ENCODE measurements at places on chromosomes 3 and 15.

DNA sequence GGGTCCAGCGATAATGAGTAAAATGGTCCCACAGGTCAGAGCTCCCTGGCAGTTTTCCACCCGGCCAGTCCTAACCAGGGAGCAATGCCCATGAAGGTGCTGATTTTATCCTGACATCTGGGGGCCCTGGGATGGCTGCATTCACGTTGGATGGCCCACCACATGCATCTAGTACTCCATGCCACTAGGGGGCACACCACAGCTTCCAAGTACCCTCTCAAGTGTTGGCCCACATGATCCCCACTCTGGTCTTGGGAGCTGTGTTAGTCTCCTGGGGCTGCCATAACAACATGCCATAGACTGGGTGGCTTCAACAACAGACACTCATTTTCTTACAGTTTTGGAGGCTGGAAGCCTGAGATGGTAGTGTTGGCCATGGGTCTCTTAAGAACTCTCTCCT is 225.5 kb downstream of the SLCO3A1 start:
- no peak for DNase-seq

DNA sequence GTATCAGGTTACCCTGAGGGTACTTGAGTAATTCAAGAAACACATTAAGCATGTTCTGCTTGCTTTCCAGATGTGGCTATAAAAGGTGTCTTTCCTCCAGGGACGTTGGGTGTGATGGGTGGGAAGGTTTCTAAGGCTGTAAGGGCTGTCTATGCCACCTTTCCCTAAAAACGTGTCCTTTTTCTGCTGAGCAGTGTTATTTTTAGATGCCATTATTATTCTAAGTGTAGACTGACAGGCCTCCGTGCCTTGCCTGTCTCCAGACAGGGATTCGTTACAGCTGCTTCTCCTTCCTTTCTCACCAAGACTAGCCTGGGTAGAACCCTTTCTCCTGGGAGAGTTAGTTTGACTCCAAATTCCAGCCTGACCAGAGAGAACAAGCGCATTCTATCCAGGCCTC is 26.8 kb upstream of the RHO start:
- no peak for DNase-seq

DNA sequence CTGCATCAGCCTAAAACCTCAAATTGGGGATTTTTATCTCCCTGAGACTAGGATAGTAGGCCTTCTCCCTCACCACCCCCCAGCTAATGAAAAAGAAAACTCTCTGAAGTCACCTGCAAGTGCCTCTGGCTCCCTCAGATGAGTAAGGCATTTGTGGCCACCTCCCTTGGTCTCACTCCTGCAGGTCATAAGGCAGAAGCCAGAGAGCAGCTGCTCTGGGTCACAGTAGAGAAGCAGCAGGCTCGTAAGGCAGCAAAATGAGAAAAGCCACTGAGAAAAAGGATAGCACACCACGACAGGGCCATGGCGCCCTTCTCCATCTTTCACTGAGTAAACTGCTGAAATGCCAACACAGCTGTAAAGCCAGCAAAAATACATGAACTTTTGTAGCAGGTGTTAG is 296.7 kb upstream of the DPH6 start:
- no peak for DNase-seq

DNA sequence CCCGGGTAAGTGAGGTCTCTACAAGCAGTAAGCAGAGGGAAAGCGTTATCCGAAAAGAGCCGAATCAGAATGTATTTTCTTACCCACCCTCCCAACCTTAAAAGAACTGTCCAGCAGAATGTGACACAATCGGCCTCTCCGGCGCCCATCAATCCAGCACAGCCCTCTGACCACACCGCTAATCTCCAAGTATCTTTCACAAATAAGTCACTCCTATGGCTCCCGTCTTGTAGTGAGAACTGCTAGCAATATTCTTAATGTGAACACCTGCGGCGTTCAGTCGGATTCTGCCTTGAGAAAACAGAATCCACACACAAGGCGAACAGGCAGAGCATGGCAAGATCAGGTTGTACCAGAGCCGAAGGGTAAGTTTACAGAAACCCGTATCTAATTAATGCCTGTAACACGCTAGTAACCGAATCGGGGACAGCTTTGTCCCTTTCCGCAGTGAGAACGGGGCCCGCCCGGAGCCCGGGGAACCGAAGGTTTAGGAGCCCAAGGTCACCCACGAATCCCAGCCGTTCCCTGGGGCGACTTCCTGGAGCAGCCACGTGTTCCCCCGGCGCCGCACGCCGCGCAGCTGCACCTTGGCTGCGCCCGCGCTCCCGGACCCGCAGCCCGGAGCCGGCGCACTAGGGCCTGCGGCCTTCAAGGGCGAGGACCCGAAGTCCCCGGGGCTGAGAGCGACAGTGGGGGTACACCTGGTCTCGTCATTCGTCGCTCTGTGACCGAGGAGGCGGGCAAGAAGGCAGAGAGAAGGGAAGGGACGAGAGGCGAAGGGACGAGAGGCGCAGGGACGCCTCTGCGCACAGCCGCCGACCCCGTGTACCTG is 672 bp downstream of the TFRC start:
- DNase-seq, result peak; percentile 28

- no peak for DNase-seq
Observed at GRCh38 chr3:67593761-67594234, 60.6 kb downstream of the SUCLG2 start.

DNA sequence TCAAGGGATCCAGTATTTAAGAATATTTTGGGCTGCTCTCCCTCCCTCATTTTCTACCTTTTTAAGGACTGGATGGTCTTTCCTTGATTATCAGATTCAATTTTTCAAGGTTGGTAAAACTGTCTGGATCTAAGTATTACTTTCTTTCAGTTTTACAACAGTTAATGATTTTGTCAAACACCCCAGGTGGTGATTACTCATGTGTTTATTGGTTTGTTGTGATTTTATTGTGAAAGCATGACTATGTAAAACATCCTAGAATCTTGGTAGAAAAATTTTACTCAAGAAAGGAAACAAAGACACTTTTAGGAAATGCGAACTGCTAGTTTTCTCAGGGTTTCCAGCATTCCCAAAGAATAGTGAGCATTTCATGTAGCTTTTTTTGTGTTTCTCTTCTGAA is 7.3 kb downstream of the GTF2E1 start:
- no peak for DNase-seq

GRCh38 chr3:42685891-42686820 is 819 bp downstream of the KLHL40 start:
- DNase-seq, result no peak

- DNase-seq, result no peak
Observed at GRCh38 chr3:12246497-12247163, 42.2 kb upstream of the PPARG start.

DNA sequence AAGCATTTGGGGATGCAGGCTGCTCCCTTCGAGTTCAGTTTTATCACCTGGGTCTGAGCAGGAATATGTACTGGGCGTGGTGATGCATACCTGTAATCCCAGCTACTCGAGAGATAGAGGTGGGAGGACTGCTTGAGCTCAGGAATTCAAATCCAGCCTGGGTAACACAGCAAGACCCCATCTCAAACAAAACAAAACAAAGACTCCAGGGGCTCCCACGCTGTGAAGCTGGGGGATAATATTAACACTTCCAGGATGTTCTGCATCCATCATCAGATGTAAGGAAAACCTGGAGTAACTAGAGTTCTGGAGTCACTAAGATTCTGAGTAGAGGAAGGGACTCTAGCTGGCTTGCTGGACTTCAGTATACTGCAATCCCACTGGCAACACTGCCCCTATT is 40.6 kb downstream of the LYZL4 start:
- no peak for DNase-seq

GRCh38 chr15:91369823-91370222 is 269.8 kb downstream of the SV2B start:
- DNase-seq, result no peak

GRCh38 chr3:124694486-124694885 is 35.8 kb upstream of the UMPS start:
- DNase-seq, result no peak

GRCh38 chr3:187799942-187800641 is 54.8 kb upstream of the BCL6 start:
- DNase-seq, result no peak

DNA sequence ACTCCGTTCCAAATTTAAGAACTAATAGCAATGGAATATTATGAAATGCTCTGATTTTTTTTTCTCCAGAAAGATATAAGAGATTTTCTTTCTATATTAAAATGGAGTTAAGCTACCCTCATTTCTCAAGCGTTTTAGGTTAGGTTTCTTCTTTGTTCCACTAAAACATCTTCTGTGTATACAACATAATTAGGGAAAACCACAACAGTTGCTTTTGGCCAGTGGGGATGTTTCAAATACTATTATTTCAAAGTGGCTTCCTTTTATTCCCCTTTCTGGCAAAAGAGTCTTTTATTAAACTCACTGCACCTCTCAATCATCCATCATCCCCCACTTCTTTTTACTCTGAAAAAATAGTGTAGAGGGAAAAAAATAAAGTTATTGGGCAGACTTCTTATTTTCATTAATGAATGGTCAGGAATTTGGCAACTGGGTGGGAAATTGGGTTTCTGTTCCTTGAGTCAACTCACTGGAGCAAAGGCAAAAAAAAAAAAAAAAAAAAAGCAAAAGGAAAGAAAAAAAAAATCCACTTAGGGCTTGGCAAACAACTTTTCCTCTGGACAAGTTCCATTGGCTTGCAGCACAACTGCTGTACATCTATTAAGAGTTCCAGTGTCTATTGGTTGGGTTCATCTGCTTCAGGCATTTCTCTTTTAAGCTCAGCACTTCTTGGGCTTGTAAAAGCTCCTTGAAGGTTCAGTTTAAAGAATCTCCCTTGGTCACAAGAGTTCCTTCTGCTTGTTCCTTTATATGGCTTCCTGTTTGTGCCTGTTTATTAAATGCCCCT is 963.4 kb downstream of the ROBO1 start:
- no peak for DNase-seq

GRCh38 chr3:134630506-134630905 is 20.3 kb downstream of the KY start:
- no peak for DNase-seq

DNA sequence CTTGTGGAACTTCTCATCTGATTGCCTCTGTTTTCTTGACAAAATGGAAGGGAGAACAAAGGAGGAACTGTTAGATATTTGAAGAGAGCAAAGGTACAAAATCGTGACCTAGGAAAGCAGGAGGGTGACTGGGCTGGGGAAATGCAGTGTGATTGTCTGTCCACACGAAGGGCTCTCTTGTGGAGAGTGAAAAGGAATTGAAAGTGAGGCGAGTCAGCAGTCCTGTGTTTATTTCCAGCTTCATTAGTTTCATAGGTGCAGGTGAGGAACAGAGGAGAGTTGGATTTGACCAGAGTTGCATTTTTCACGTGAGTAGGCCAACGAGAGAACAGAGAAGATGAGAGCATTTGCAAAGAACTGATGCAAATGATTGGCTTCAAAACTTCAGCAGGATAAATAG is 336.4 kb upstream of the SATB1 start:
- DNase-seq, result no peak

GRCh38 chr3:127325629-127325961 is 37.7 kb upstream of the PRR20G start:
- DNase-seq, result no peak

GRCh38 chr3:43692085-43692855 is 1.5 kb downstream of the ABHD5 start:
- no peak for DNase-seq

All from stimulated activated CD4-positive, alpha-beta T cell treated with anti-CD3 and anti-CD28 coated beads, Interleukin-1b, Interleukin-23, amount 100 ng/mL, for 1 hour (primary cell).